ENCODE measurements at places on chromosomes 2 and 18.

- DNase-seq = no peak
Measured at GRCh38 chr2:134926231-134926931, 7.8 kb downstream of the CCNT2 start.

DNA sequence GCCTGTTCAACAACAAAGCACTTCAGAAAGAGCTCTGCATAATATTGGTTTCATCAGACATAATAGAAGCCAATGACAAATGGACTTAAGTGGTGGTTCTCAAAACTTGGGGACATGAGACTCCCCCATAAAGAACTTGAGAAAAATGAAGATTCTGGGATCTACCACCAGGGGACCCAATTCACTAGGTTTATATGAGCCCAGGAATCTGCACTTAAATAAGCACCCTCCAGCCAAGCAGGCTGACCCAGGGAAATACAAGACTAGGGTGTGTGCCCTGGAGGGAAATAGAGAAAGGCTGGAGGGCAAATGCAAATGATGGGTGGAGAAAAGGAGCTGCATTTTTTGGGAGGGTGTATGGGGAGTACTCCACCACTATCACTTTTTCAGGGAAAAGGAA lies 52.5 kb downstream of the SATB2 start:
- DNase-seq = no peak

DNA sequence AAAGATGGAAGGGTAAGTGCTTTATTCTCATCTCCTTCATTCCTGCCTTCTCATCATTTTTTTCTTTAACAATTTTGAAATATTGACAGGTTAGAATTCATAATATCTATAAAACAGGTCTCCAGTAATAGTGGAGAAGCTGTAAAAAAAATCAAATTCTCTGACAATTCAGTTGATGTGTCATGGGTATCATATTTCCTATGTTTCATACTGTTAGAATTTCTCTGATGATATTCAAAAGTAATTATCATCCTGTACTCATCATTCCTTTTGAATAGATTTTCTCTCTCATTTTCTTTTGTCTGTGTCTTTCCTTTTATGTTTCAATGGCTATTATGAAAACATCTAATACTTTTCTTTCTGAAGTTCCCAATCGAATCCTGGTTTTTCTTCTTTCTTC lies 97.7 kb downstream of the CPS1 start:
- DNase-seq = no peak

DNA sequence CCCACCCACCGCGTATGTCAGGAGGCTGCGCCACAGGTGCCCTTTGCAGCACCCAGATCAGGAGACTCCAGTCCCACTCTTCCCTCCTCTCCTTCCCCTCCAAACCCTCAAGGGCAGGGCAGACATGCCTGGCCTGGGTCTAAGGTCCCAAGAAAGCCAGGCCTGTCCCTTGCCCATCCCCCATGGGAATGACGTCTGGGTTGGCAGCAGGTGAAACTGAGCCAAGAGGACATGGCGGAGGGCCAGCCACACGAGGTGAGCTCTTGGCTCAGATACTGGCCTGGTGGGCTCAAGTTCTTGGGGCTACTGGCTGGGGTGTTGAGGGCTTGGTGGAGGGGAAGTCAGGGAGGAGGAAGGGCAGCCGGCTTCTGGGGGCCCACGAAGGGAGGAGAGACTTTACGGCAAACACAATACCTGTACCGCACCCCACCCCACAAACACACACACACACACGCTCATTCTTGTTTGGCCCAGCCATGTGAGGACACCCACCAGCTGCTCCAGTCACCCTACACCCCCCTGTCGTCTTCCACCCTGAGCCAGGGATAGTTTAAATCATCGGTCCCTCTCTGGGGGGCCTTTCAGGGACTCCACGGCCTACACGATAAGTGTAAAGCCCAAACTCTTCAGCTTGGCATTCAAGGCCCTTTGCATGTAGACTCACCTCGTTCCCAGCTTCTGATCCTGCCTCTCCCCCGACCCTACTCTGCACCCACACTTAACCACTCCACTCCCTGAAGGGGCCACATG lies 24.1 kb upstream of the TNS1 start:
- peak; percentile 62 for DNase-seq

DNA sequence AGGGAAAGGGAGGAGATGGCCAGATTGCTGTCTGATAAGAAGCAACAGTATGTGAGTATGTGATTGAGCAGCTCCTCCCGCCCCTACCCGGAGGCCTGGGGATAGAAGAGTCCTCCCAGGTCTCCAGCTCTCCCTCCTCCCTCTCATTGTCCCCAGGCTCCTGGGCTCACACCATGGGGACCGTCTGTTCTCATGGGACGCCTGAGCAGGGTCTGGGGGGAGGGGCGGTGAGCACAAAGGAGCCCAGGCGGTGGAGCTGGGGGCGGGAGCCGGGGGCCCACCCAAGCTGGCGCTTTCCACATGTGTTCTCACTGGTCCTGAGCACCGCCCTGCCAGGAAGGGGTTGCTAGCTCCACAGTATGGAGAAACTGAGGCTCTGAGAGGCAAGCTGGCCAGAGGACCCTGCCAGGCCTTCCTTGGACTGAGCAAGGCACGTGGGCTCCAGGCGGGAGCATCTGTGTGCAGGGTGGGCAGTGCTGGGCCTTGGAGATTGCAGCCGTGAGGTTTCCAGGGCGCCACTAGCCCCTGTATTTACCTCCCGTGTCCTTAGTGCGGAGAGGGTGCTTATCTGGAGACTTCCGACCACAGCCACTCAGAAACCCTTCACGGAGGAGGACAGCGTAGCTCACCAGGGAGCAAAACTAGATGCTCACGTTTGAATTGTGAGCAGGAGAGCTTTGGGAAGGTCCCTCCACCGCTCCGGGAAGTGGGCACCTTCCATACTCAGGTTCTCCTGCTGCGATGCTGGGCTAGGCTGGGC lies 37.4 kb downstream of the PDIA6 start:
- no peak for DNase-seq

DNA sequence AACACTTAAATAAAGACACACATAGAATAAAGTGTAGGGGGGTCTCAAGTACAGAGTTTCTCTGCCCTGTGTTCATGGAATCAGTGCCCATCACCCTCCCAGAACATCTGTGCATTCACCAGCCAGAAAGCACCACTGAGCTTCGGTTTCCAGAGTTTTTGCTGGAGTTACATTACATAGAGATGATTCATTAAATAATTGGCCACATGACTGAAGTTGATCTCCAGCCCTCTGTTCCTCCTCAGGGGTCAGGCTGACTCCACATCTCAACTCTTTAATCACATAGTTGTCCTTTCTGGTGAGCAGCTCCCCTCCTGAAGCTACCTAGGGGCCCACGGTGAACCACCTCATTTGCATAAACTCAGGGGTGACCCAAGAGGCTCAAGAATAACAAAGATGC lies 129.8 kb downstream of the METTL4 start:
- no peak for DNase-seq

DNA sequence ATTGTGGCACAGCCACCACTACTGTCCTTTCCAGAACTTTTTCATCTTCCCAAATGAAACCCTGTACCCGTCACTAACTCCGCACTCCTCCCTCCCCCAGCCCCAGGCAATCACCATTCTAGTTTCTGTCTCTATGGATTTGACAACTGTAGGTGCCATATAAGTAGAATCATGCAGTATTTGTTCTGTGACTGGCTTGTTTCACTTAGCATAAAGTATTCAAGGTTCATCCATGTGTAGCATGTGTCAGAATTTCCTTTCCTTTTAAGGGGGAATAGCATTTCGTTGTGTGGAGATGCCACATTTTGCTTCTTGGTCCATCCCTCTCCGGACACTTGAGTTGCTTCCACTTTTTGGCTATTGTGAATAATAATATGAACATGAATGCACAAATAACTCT lies 842 bp upstream of the CKAP2L start:
- DNase-seq = no peak

DNA sequence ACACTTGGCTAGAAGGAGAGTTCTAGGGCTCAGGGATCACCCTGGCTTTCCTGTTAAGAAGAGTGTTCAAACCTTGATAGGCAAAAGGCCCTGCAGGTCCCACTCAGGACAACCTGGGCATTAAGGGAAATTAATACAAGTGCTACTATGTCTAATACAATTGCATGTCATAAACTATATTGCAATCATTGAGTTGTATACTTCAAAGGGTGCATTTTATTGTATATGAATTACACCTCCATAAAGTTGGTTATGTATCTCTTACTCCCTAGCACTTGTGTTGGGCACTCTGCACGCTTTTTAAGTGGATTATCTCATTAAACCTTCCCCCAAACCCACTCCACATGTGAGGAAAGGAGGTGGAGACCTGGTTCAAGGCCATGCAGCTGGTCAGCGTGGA lies 172.1 kb upstream of the GLI2 start:
- DNase-seq = no peak

DNA sequence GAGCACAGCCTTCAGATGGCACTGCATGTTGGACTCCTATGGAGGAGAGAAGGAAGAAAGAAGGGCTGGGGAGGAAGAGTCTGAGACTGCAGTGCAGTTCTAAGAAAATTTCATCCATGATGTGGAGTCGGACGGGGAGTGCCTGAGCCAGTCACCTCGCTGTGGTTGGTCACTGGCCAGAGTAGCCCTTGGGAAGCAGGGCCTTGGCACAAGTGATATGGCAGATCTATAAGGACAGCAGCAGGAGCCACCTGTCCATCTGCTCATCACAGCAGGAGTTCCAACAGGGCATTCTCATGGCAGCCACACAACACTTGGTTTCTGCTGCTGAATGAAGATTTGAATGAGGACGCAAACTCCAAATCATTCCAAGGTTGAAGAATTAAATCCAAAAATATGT lies 314.8 kb downstream of the CYP26B1 start:
- DNase-seq = no peak

DNA sequence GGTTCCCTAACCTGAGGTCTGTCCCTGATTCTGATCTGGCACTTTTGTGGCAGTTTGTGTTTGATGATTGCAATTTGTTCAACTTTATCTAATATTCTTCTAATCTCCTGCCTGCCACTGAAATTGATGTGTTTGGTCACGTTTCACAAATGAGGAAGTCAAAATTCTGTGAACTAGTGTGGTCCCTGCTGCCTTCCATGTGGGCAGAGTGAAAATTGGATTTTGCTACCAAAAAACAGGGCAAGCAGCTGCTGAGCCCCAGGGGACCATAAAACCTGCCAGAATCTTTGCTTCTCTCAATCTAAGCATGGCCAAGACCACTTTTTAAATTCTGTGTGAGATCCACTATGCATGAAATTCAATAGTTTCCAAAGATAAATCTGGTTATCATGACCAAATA lies 195.5 kb upstream of the CYRIA start:
- DNase-seq = no peak

DNA sequence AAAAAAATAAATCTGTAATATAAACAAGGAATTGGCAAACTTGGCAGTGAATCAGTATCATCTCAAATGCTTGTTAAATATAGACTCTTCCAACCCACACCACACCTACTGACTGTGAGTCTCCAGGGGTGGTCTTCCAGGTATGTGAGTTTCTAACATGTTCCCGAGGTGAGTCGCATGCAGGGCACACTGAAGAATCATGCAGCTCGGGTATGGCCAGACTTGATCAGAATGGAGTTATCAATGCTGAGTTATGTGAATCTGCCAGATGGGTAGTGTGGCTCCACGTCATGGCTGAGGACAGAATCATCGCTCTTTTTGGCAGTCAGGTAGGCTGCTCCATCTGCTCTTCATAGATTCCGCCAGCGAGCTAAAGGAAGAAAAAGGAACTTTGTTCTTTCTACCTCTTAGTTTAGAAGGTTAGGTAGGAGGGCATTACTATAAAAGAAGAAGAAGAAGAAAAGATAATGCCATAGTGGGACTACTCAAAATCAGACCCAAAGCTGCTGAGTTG lies 1279.7 kb upstream of the ZEB2 start:
- DNase-seq = no peak

DNA sequence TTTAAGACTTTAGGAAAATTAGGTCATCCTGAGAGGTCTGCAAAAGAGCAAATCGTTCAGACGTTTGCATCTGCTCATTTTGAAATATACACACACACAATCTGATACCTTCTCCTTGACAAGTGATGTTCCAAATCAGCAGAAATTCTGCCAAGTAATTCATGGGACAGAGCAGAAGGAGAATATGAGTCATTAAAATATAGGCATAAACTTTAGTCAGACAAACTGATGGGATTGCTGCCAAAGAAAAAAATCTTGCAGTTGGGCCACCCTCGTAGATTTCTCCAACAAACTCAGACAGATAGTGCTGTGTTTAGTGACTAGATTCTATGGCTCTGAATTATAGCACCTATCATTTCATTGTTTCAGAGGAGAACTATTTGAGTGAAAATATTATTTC lies 336.3 kb downstream of the NYAP2 start:
- DNase-seq = no peak

GRCh38 chr2:66888791-66889631 lies 454.1 kb downstream of the MEIS1 start:
- no peak for DNase-seq

GRCh38 chr2:198731842-198732399 lies 725.8 kb downstream of the SATB2 start:
- DNase-seq = no peak

DNA sequence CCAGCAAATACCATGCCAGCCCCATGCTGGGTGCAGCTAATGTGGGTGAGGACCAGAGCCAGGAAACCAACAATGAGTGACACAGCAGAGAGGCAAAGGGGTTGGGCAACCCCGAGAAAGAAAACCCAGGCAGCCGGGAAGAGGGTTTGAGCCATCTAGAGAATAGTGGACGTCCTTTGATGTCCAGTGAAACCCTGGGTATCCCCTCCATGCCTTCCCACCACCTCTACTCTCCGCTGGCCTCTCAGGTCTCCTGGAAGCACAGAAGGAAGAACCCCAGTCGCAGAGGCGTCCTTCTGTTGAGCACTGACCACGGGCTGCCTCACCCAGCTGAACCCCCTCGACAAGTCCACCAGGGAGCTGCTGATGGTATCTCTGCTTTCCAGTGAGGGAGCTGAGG lies 657.4 kb upstream of the ID2 start:
- no peak for DNase-seq

GRCh38 chr18:67400502-67401117 lies 115.9 kb downstream of the DSEL start:
- no peak for DNase-seq

DNA sequence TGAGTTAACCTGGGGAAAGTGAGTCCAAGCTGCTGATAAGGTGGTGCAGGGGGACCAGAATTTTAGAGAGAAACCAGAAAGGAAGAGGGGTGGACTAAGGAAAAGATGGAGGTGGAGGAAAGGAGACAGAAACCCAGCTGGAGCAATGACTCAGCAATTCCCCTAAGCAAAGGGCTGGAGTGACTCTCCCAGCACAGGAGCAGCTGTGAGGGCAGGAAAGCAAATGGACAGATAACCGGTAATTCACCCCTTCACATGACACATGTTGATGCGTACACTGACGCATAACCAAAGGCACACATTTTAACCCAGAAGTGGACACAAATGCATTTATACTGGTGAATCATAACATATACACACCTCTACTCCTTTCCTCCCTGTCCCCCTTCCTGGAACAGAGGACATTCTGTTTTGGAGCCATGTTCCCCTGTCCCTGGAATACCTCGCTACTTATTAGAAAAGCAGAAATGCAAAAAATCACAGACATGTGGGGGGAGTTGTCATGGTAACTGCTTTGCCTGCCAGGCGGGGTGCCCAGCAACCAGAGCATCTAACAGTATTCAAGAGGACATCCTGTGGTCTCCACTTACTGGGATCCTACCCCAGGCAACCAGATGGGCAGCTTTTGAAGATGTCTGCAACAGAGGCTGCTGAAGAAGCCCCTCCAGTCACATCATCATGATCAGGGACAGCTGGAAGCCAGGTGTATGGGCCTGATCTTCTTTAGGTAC lies 4.7 kb downstream of the CDK5R2 start:
- DNase-seq = no peak

All from left ventricle myocardium inferior (tissue), 1 donor.